ENCODE measurements at places on chromosomes 1 and 21. TPM values are rescaled to one million over a fixed set of nuclear protein-coding genes. Genes with fewer than 3 reads are reported as not detected.

The NR0B2 gene
- total RNA-seq, result 18.5 TPM

The MRPL20 gene
- 47.3 TPM for total RNA-seq

DNA sequence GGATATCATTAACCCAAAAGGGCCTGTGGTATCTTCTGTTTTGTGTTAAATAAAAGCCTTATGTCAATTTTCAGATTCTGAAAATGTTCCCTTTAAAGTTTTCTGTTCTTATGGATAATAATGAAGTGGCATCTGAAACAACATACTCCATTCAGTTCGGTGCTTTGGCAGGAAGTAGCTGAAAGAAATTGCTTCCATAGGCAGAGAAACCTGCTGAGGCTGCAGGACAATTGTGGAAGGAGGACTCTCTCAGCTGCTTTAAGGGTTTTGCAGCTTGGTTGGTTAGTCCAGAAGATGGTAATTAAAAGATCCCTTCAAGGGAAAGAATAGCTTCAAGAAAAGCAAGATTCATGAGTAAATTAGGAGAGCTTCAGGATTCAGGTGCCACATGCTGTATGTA, 30.5 kb upstream of the NRIP1 start:
- no peak overlapping the region for H3K27ac ChIP-seq
- no peak for DNase-seq

- no peak within 1 kb of the TSS for H3K27ac ChIP-seq
- H3K27me3 ChIP-seq, result no peaks in the 10 kb centered on the region
- peaks cover 23% of the 10 kb centered on the region for H3K4me1 ChIP-seq
- peak; percentile 79 for DNase-seq
- no peaks in the 10 kb centered on the region for H3K36me3 ChIP-seq
- H3K4me3 ChIP-seq, result peak within 1 kb of the TSS; percentile 36
Observed at GRCh38 chr1:84301004-84301784, at the start of gene SAMD13. TSS of gene SAMD13 (plus strand) at chr1:84301708. CDS start at chr1:84303235, 1,527 bp downstream.

- no peak for DNase-seq
- H3K27me3 ChIP-seq, result no peaks in the 10 kb centered on the region
- H3K36me3 ChIP-seq, result no peaks in the 10 kb centered on the region
- H3K4me3 ChIP-seq, result no peak overlapping the region
- H3K4me1 ChIP-seq, result no peaks in the 10 kb centered on the region
Observed at GRCh38 chr1:194535369-194535768, 1349.0 kb upstream of the B3GALT2 start.
